ENCODE measurements at places on chromosomes 5 and 9.

DNA sequence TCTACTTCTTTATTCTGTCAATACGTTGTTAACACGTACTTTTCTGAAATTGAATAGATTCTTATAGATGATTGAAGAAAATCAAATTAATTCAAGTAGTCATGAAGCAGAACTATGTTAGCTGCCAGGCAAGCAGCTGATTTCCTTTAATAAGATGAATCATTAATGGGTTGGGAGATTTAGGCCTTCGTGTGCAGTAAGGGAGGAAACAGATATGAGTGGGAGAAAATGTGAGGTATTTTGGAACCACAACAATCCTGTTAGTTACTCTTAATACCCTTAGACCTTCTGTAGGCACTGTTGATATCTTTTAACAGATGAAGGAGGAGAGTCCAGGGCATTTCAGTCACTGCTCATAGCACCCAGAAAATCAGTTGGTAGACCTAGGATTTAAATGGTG is 121.0 kb downstream of the AOPEP start:
- DNase-seq, result no peak

GRCh38 chr5:132103332-132103951 is 29.9 kb downstream of the CSF2 start:
- DNase-seq, result peak; percentile 61

DNA sequence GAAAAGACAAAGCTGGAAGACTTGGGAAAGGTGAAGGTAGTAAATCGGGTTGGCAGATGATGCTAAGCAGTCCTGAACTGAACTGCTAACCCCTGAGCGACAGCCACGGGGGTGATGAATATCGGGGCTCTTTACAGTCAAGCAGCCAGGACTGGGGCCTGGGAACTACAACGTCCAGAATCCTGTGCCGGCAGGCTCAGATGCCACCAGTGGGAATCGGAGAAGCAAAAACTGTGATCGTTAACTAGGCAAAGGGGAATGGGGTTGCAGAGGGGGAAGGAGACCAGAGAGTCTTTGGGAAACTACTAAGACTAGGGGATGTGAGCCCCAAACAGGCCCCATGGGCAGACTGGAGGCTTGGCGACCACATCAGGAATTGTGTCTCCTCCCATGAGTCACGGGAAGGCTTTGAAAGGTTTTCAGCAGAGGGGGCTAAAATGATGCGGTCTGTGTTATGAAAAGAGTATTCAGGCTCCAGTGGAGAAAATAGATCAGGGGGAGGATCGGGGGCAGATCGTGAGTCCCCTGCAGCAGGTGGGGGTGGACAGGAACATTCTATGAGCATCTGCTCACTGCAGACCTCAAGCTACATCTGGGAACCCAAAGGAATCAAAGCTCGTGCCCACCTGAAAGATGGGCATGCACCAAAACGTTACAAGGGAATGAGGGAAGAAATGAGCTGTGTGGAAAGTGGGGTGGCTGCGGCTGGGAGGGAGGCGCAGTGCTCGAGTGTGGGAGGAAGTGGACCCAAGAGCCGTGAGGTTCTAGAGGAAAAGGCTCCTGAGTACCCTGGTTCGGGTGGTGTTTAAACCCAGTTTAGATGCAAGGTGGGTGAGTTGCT is 53.8 kb downstream of the HRH2 start:
- DNase-seq, result no peak

GRCh38 chr9:130419521-130420035 is 25.2 kb upstream of the ASS1 start:
- no peak for DNase-seq

DNA sequence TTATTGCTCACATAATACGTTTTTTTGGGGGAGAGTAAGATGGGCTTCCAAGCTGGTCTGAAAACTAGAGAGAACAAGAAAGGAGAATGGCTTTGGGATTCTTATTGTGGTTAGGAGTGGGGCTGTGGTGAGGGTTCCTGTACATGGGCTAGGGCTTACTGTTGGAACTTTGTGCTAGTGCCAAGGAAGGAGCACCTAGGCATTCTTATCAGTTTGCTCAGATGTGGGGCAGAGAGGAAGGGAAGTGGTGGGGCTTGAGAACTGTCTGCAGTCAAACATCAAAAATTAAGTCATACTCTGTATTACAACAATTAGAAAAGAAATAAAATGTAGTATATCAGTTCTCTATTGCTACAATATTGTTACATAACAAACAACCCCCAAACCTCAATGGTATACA is 4.0 kb upstream of the THBS4 start:
- DNase-seq, result no peak

DNA sequence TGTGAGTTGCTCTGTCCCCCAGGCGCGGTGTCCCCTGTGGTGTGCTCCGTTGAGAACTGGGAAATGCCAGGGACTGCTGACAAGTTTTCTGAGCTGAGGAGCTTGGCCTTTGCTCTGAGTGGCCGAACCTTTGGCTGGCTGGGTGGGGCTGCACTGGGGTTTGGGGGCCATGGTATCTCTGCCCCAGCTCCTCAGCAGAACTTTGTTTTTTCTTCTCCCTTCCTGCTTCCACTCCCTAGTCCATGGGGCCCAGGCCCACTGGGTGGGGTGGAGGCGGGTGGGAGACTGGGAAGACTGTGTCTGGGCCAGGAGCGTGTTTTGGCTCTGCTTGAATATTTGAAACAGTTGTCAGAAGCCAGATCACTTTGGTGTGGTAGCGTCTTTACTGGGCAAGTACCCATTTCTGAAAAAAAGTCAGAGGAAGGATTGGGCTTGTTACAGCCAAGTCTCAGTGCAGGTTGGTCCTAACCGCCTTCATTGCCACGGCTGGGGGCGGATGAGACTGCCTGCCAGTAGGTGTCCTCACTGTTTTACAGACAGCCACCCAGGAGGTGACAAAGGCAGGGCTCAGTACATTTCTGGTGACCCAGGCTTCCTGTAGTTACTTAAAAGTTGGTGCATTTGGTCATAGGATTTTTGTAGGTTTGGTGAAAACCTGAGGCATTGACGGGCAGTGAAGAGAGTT is 92.7 kb downstream of the DAB2IP start:
- no peak for DNase-seq
